ENCODE measurements at places on chromosomes 5 and 9. TPM values are rescaled to one million over a fixed set of nuclear protein-coding genes. Genes with fewer than 3 reads are reported as not detected.

Gene PCDHB7
- 0.95 TPM for total RNA-seq

Gene GDA
- 0.76 TPM for total RNA-seq

Gene CDX1
- not detected for total RNA-seq

Gene GLIPR2
- 0.61 TPM for total RNA-seq

Gene AK1
- total RNA-seq: 33.3 TPM

Gene LURAP1L
- total RNA-seq: 8.0 TPM

- no peak for DNase-seq
Measured at GRCh38 chr9:114025196-114025753, 52.8 kb downstream of the AMBP start.

GRCh38 chr5:99061711-99062110, 132.9 kb upstream of the CHD1 start:
- DNase-seq: no peak

- DNase-seq: no peak
Measured at GRCh38 chr9:17330097-17330496, 195.3 kb downstream of the CNTLN start.

DNA sequence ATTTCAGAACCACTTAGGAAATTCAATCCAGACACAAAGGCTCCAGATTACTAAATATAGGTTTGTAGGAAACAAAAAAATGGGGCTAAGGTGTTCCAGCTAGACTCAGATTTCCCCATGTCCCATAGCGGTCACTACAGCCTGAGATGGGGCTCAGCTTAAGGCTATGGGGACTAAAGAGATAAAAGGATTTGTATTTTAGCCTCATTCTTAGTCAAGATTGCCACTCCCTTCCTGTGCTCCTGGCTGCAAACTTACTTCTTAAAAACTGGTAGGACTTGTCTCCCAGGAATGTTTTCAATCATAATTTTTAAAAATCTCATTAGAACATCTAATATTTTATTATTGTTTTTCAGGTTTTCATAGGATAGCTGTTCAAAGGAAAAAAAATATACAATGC, 253.8 kb upstream of the DAB2 start:
- no peak for DNase-seq

DNA sequence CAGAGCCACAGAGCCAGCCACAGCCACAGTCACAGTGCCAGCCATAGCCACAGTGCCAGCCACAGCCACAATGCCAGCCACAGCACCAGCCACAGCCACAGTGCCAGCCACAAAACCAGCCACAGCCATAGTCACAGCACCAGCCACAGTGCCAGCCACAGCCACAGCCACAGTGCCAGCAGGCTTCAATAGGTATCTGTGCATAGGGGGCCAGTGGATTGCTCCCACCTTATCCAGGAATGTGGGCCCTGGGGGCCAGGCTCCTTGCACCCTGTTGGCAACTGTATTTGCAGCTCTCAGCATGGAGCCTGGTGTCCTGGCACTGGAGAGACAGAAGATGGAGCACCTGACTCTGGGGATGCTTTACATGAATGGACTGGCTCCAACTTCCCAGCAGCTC, 111.7 kb upstream of the IRX2 start:
- DNase-seq: no peak

GRCh38 chr9:12956261-12956660, 181.4 kb downstream of the LURAP1L start:
- no peak for DNase-seq

DNA sequence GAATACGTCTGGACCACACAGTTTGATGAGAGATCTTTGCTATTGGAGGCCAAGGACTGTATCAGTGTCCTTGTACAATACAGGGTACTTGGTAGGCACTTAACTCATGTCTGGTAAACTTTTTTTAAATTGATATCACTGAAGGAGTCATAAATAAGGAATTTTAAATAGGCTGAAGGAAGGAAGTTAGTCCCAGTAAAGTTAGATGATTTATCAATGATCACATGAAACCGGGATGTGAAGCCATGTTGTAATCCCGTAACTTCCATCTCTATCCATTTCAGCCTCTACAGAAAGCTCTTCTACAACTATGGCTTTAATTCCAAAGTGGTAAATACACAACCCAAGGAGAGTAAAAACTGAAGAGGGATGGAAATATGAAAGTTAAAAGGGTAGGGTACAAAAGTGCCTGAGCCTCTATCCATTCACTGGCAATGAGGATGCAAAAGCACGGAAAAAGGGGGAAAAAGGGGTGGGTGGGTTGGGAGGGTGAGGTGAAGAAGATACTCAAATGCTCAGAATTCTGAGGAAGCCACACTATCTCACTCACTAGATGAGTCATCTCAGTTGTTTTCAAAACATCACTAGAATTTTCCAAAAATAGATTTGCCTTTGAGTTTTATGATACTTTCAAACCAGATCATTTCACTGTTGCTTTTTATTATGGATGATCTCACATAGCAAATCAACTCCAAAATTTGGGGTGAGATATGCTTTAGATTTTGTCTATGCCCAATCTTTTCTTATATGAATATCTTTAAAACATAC, 1053.5 kb downstream of the NR2F1-AS1 start:
- DNase-seq: no peak

GRCh38 chr9:25678147-25678666, at the start of gene TUSC1:
TUSC1 (minus strand) TSS chr9:25678444; CDS start chr9:25678312, 132 bp downstream.
- DNase-seq: peak; percentile 1

- DNase-seq: no peak
Measured at GRCh38 chr5:31918739-31919138, 255.4 kb downstream of the GOLPH3 start.

DNA sequence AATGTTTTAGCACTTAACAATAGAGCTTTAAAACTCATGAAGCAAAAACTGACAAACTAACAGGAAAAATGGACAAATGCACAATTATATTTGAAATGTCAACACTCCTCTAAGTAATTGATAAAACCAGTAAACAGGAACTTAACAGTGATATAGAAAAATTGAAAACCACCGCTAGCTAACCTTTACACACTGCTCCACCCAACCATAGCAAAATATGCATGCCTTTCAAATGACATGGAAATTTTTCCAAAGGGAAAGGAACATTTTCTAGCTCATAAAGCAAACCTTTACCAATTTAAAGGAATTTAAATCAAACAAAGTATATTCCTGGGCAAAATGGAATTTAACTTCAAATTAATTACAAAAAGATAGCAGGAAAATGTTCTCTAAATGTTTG, 109.2 kb downstream of the ADAMTS19 start:
- no peak for DNase-seq

- DNase-seq: no peak
Measured at GRCh38 chr5:149056616-149057165, 6.2 kb downstream of the SH3TC2 start.

DNA sequence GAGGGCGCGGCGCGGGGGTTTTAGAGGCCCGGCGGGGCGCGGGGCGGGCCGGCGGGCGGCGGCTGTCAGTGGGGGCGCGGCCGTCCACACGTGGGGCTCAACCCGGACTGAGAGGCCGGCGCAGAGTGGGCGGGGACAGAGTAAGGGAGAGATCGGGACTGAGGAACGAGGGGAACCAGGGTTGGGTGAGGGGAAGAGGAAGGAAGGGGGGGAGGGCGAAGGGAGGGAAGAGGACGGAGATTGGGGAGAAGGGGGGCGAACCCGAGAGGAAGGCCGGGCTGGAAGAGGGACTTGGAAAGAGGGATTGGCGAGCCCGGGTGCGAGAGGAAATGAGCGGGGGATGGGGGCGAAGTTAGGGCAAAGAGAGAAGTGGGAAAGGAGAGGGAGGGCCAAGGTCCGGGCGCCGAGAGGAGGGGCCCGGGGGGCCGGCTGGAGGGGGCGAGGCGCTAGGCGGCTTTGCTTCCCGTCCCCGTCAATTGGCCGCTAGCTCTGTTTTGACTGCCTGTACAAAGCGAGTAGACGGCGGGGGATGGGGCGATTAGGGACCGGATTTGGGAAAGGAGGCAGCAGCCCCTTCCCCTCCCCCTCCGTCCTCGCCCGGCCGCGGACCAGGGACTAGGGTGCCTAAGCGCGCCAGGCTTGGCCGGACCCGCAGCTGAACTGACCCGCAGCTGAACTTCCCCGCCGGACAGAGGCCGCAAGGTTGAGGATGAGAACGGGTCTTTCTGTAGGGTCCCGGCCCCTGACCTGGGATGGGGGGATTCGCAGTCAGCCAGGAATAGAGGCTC, 399 bp upstream of the FBN2 start:
- DNase-seq: no peak

- DNase-seq: no peak
Measured at GRCh38 chr5:120539471-120539870, 75.4 kb downstream of the PRR16 start.

DNA sequence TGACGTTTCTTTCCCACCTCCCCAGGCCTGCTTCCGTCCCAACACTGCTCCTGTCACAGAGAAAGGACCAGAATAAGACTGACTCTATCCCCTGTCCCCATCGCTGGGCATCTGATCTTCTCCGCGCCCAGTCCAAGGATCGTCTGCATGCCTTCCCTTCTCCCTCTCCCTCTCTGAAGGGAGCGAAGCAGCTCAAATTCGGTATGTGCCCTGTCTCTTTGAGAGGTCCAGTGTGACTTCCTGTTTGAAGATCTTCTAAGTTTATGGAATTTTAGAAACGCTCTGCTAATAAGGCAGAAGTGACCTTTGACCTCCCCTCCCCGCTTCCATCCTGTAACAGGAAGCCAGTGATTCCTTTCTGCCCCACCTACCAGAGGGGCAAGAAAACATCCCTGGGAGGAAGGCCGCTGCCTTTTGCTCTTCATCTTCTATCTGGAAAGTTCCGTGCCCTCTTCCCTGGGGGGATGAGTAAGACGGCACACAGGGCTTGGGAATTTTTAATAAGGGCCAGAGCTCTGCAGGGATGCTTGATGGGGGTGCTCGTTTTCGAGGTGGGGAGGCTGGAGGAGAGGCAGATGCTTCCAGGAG, 40.7 kb upstream of the RNU6ATAC start:
- DNase-seq: no peak

All from esophagus squamous epithelium (tissue), 5 donors.